ENCODE measurements at places on chromosomes 2 and 18.

DNA sequence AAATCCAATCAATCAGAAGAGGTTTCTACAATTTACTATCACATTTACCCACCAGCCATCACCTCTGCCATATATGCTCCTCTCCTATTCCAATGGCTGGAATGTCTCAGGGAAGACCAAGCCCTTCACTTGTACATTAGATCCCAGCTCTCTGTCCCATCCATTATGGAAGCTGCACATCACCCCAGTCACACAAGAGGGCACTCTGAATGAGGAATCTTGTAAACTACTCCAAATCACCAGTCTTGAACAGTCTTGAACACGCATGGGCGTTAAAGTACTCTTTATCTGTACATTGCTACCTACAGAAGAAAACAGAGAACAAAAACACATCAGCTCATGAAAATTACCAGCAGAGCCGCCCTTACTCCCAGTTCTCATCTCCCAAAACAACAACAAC, 38.7 kb downstream of the ZC3H8 start:
- DNase-seq, result peak; percentile 27

DNA sequence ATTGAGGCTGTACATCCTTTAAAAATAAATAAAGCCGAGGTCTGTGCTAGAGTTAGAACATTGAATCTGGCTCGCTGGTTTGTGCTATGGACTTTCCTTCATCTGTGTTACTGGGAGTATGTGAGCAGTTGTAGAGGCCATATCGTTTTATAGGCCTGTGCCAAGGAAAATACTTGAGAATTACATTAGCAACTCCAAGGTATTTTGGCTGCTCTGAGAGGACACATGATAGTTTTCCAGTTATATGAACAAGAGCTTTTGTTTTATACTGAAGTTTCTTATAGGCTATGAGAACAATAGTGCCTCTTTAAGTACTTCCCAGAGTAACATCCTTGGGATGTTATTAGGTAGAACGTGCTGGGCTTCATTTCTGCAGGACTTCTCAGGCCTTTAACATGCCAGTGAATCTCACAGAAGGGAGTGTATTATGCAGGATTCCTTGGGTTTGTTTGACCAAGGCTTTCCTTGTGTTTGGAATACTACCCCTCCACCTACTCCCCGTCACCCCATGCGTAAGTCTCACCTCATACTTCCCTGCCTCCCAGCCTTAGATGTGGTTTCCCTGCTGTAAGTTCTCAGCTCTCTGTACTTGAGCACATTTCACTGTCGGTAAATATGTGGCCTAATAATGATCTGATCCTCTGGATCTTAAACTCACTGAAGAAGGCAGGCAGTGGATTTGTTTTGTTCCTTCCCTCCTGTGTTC, 21.0 kb downstream of the TCF7L1 start:
- no peak for DNase-seq

DNA sequence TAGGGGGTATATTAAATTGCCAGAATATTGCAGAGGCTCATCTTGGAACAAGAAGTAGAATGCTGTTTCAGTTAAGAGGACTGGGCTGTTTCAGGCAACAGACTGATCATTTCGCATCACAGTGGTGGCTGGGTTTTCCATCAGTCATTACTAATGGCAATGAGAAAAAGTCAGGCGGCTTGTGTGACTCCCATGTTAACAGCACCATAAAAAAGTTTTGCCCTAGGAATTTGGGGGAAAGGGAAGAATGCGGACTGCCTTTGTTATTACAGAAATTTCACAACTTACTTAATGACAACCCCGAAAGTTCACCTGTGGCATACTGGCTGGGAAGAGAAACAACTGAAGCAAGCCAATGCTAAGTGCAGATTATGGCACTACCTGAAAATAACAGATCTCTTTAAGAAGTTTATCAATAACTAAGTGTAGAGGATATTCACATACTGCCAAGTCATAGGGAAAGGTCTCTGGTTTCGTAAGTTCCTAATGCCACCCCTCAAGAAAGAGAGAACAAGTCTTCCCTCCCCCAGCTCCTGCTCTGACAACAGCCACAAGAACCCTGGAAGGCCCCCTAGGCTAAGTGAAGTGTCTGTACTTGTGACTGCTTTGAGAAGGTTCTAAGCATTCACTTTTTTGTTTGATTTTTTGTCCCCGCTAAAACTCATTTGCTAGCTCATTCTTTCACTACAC, 40.5 kb upstream of the AP1S3 start:
- DNase-seq, result peak; percentile 15

GRCh38 chr18:11500153-11501122, 109.0 kb upstream of the SLC35G4 start:
- peak; percentile 95 for DNase-seq

- no peak for DNase-seq
Measured at GRCh38 chr18:60962625-60963024, 370.6 kb upstream of the CDH20 start.
